ENCODE measurements at places on chromosomes 6 and 20. TPM values are rescaled to one million over a fixed set of nuclear protein-coding genes. Genes with fewer than 3 reads are reported as not detected.
A peak's percentile ranks its signal among the peaks of the same experiment; 100 is the strongest.

The L3MBTL1 gene
- total RNA-seq, result 9.9 TPM

The ZNF334 gene
- total RNA-seq, result 0.66 TPM

The BMP5 gene
- 4.1 TPM for total RNA-seq

The MLN gene
- not detected for total RNA-seq

The ARHGAP40 gene
- total RNA-seq, result 0.61 TPM

The TOX2 gene
- total RNA-seq, result 4.6 TPM

The FRS3 gene
- 1.2 TPM for total RNA-seq

DNA sequence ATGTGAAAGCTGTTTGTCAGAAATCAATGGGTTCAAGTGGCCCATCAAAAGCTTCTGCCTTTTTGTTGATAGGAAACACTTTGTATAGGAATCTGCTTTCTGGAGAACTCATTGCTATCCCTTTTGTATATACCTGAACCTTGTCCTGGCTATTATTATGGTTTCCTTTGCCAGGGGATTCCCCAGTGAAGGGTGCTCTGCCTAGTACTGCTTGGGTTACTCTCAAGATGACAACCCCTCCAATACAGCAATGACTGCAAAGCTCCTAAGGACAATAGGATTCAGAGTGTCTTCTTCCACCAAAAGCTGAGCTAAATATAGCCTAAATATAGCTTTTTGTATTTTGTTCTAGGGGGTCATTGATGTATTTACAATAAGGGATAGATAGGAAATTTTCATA is 54.0 kb upstream of the PTPRK start:
- DNase-seq, result no peak

DNA sequence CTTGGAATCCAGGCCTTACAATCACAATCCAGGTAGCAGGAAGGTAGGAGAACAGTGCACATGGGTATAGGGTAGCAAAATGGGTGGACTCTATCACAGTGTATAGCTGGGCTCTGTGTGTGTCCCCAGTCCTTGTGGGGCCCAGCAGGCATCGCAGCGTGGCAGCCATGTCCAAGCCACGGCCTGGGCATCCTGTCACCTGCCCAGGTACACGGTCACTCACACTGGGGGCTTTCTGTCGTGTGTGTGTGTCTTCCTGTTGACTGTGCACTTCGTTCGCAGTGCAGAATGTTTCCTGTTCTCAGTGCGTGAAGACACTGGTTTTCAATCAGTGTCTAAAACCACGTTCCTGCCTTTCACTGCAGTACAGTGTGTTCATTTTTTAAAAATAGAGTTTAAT is 523.2 kb upstream of the JARID2 start:
- DNase-seq, result no peak

DNA sequence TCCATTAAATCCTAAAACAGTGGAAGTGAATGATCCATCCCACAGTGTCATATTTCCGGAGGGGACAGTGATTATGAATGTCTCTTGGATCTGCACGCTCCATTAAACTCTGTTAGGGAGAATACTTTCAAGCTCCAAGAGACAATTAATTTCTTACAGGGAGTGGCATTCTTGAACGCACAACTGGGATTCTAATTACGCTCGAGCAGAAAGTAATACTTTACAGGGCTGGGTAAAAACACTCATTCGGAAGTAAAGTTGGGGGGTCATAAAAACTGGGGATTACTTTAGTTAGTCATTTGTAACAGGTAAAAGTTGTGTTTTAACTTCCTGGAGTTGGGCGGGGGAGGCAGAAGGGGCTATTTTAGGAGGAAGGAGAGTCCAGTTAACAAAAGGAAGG is 151.8 kb downstream of the ZFP64 start:
- no peak for DNase-seq

DNA sequence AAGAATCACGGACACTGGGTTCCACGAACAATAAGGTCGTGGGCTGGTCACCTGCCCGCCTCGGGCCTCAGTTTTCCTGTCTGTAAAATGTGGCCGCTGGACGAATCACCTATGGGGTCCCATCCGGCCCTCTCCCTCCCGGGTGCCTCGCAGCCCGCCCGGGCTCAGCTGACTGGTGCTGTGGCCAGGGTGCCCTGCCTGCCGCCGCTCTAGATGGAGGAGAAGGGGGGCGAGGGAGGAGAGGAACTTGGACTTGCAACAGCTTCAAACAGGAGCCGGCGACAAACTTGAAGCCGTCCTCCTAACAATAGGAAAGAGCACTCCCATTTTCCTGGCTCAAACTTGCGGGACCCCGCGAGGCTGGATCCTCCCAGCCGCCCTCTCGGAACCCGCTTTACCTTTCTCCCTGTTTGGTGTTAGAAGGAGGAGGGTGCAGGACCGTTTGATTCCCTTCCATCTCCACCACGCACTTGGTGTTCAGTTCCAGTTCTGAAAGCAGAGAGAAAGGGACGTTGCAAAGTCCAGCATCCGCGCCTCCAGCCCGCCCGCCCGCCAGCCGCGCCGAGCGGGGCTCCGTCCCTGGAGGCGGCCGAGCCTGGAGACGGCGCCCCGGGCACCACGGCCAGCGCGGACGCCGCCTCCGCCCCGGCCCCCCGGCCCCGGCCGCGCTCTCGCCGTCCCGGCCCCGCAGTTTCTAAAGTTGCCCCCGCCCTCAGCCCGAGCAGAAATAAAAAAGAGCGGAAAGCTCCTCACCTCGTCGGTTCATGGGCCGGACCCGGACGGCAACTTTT is 584 bp downstream of the KIF13A start:
- peak; percentile 5 for DNase-seq

GRCh38 chr6:19087296-19087695 is 700.1 kb downstream of the RNF144B start:
- no peak for DNase-seq

DNA sequence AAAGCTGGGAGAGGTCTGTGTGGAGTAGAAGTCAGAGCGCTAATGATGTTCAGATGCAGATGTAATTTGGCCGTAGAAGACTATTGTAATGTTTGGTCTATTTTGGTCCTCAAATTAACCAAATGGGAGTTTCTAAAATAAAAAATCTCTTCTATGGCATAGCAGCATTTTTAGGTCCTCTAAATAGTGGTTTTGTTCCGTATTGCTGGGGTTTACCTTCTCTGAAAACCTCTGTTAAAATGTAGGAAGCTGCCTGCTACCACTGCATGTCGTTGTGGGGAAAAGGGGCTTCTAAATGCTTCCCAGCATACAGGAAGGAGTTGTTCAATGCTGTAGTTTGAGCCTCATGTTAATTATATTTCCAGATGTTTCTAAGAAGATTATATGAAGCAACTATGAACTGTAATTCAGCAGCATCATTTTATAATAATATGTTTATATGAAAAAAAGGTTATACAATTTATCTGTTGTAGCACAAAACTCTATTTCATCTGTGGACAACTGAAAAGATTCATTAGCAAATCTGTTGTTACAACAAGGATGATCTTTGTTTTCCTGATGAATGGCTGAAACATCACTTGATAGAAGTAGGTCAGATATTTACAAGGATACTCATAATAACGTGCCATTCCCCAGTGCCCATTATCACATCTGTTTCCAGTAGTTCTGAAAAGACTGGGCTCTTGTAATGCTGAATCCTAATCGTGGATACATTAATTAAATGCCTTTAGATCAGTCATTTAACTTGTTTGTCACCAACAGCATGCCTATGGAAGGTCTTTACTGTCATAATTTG is 256.6 kb downstream of the TBC1D7 start:
- no peak for DNase-seq

- DNase-seq, result no peak
These were observed 35.1 kb downstream of the SGK1 start for GRCh38 chr6:134282816-134283215.

GRCh38 chr20:34526466-34526865 is 10.2 kb downstream of the DYNLRB1 start:
- no peak for DNase-seq

- DNase-seq, result no peak
These were observed 48.6 kb downstream of the TCP11 start for GRCh38 chr6:35092362-35093117.

DNA sequence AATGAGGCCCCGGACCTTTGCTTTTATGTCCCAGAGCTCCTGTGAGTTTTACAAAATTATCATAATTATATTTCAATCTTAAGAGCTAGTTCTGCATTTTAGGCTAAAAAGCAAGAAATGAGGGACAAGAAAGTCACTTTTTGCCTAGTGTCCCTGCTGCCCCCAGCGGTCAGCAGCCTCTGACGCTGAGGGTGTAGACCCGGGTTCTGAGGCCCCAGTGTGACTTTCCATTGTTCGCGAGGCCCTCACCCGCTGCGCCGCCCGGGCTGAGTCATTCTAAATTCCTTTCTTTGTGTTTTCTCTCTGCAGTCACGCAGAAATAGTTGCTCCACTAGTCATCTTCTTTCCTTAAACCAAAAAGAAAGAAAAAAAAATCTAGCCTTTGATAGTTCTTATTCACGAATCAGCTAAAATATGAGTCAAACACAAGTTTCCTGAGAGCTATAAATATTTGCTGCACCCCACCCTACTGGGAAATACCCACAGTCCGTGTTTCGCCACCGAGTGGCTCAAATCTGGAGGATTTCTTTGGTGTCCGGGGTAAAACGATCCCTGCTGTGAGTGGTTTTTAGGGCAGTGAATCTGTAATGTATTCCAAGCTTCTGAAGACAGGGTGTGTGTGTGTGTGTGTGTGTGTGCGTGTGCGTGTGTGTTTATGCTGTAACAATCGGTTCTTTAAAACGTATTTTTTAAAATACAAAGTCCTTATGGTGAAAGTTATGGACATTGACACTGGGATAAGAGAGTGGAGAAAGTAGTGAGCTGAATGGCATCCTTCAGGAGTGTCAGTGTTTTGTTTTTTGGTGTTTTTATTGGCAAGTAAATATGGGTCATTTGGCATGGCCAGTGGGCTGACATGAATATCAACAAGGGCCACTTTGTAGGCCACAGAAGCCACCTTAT is 59.7 kb upstream of the EEF1A1 start:
- peak; percentile 85 for DNase-seq

GRCh38 chr20:59173938-59174491 is 10.4 kb downstream of the ZNF831 start:
- DNase-seq, result no peak

DNA sequence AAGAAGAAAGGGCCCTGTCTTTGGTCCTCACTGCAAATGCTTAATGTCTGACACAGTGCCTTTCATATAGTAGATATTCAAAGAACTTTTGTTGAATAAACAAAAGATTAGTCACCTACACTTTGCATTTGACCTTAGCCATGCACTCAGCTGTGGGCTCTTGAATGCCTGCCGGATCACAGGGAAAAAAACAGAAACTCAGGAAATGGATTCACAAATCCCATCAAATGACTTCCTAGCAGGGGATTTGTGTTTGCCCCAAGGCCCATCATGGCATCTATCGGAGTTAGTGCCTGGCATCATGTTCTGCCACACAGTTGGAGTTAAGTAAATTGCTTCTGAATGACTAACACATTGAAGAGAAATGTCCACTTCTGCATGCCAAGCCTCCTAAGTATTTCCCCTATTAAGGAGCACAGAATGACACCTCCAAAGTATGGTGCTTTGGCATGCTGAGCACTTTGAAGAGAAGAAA is 72.3 kb upstream of the DST start:
- DNase-seq, result no peak

- no peak for DNase-seq
These were observed 714 bp upstream of the RTEL1 start for GRCh38 chr20:63657260-63657936.

DNA sequence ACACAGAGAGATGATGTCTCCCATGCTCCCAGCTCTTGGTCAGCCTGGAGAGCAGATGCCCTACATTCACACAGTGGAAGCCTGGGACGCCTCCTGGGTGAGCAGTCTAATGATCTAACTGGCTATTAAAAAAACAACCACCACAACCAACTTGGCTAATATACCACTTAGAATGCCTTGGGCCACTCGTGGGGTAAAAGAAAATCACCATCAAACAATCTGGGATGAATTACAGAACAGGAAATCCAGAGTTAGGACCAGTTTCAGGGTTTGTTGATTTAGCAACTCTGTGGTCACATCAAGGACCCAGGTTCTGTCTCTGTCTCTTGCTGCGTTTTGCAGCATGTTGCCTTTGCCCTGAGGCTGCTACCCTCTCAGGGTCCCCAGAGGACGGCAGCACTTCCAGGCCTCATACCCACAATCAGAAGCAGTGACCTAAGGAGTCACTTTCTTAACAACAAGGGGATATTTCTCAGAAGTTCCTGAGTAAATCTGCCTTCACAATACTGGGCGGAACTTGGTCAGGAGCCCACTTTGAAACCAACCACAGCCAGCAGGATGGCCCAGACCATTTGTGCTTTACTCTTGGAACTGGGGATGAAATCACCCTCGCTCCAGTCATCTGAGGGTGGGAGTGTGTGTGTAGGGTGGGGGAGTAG is 118.7 kb downstream of the CLIC5 start:
- no peak for DNase-seq

Data from NCI-H460 (cell line).